ENCODE measurements at places on chromosomes 1 and 21. TPM values are rescaled to one million over a fixed set of nuclear protein-coding genes. Genes with fewer than 3 reads are reported as not detected.

RBP7 gene
- total RNA-seq = not detected

TIAM1 gene
- 1.6 TPM for total RNA-seq

DNA sequence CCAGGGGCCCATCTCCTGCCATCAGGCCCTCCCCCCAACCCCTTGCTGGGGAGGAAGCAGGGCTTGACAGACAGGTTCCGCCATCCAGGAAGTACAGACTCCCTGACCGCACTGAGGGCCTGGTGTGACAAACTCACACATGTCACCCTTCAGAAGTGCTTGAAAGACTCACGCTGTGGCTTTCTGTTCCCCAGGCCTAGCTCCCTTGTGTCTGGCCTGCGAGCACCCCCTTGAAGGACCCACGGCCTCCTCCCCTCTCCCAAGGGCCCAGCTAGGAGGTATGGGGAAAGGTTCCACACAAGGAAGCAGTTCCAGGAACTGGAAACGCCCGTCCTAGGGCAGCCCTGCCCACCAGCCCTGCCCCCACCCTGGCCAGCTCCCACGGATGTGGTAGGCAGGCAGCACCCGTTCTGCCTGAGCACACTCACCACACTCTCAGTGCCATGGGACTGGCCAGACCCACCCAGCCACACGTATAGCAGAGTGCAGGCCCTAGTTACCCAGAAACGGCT lies 26.7 kb downstream of the SLC2A1 start:
- DNase-seq = peak; percentile 88

SLC25A34 gene
- 0.69 TPM for total RNA-seq

AK5 gene
- total RNA-seq = not detected

DNA sequence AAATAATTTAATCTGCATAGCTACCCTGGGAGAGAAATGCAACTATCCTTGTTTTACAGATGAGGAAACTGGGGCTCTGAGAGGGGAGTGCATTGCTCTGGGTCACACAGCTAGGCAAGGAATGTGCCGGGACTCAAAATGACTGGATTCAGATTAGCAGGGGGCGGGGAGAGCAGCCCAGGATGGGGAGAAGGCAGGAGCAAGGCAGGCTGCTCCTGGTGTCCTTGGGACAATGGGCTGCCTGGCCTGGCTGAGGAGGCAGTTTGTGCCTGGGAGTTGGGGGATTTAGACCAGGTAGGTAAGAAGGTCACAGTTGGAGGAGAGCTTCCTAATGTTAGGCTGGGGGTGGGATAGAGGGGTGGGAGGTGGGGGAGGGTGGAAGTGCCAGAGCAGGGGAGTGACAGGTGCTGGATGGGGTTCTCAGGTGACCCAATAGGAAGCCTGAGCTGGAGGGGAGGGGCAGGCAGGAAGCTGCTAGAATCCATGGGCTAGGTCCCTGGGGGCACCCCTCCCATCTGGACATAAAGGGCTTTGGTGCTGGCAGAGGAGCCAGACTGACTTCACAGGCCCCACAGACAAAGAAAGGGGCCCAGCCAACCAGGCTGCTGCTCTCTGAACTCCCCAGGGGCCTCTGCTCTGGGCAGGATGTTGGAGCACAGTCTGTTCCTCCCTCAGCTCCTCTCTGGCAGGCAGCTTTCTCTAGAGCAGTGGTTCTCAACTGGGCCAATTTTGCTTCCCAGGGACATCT lies 29.0 kb downstream of the TRIM62 start:
- DNase-seq = no peak

WNT9A gene
- total RNA-seq = not detected

SLC1A7 gene
- not detected for total RNA-seq

GRCh38 chr21:25323356-25323949 lies 283.8 kb downstream of the MRPL39 start:
- DNase-seq = no peak

TEDDM1 gene
- total RNA-seq = not detected

DNA sequence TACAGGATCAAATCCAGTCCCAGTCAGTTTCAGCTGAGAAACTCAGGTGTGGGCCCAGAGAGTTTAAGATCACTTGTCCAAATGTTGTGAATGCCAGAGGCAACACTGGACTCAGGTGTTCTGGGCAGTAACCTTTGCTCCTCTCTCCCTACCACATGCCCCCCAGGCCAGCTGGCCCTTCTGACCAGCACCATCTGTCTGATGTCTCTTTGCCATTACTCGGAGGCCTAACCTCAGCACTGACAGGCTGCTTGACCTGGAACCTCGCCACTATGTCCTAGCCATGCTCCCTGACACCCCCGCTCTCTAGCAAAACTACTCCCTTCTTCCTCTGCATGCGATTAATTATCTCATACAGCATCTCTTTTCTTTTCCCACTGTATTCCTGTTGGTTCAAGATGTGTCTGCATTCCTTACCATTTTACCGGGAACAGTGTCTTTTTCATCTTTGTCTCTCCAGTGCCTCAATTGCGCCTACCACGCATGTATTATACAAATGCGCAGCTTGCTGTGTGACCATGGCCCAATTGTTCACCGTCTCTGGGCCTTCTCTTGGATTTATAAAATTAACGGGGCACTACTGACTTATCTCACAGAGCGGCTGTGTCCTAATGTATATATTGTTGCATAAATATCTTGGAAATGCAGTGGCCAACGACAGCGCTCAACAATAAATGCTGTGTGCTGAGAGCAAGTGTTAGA lies 159.5 kb upstream of the IRF2BP2 start:
- DNase-seq = no peak

DNA sequence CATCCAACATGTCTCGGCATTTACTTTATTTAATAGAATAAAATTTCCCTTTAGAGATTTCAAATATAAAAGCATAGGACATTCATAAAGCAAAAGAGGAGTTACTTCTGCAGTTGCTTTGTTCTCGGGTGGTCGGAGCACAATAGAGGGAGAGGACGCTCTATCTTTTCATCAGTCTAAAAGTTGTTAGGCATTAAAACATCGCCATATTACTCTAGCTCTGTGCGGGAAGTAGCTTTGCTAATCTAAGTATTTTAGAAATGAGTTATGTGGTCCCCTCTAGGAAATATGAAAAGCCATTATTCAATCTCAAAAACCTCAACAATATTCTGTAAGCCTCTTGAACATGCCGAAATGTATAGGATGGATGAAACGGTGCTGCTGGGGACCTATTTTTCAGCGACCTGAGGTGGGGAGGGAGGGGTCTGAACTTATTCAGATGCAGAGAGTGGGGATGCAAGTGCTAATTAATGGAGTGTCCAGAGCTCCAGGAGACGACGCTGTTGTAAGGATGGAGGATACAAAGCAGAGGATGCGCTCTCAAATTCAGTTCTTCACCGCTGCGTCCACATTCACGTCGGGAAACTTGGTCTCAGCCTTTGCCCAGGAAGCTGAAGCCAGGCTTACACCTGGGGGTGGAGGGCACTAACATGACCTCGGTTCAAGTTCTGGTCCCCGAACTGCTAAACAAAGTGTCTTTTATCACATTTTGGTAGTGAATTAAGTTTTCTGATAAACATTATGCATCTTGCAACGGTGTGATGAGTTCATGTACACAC lies 6.3 kb downstream of the CDKN2C start:
- no peak for DNase-seq

C4BPA gene
- total RNA-seq = 0.21 TPM

AIM2 gene
- total RNA-seq = 8.9 TPM

- DNase-seq = no peak
Observed at GRCh38 chr21:34606051-34606450, 8.9 kb downstream of the RCAN1 start.

- DNase-seq = no peak
Observed at GRCh38 chr1:94654031-94654430, 112.5 kb upstream of the F3 start.

- no peak for DNase-seq
Observed at GRCh38 chr1:44946725-44947062, 39.7 kb downstream of the EIF2B3 start.

GRCh38 chr1:218366322-218367052 lies 21.4 kb downstream of the TGFB2 start:
- no peak for DNase-seq

- no peak for DNase-seq
Observed at GRCh38 chr1:91501523-91501851, 836 bp downstream of the CDC7 start.

DNA sequence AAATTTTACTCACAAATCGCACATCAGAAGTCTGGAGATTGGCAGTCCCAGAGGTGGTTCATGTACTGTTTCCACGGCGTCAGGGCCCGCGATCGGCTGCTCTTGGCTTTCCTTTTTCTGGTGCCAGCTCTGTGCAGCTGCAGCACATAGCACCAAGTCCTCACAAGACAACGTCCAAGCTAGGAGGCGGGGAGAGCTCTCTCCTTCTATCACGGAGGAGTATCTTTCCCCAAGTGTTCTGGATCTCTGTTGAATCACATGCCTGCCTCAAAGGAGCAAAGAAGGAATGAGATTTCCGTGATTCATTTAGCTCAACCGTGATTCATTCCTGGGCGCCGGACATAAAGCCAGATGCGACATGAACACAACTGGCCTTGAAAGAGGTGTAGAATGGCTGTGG lies 25.5 kb downstream of the MT1HL1 start:
- no peak for DNase-seq

GRCh38 chr1:221543529-221544120 lies 198.3 kb downstream of the DUSP10 start:
- no peak for DNase-seq

RGS16 gene
- total RNA-seq = 57.1 TPM

- no peak for DNase-seq
Observed at GRCh38 chr1:163048869-163049268, 20.3 kb upstream of the RGS4 start.

DNA sequence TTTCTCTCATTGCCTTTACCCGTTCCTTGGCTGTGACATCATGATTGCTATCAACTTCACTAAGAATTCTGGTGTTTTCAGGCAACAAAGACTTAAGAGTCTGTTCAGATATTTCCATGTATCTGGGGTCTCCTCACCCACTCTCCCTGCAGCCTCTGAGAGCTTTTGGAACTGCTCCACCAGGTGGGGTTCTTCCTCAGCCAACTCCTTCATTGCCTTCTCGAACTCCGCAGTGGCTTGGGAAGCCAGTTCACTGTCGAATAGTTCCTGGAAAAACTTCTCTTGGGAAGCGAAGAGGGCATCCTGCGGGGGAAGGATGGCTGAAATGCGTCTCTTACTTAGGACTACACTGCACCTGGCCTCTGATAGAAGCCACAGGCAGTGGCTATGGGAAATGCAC lies 2.1 kb downstream of the PEX19 start:
- DNase-seq = no peak

CD247 gene
- total RNA-seq = 0.26 TPM

- no peak for DNase-seq
Observed at GRCh38 chr1:201500670-201501120, 6.2 kb downstream of the CSRP1 start.

GRCh38 chr1:101365186-101365585 lies 128.4 kb downstream of the S1PR1 start:
- DNase-seq = no peak

- no peak for DNase-seq
Observed at GRCh38 chr1:39639305-39640130, at the start of gene HEYL. Gene HEYL (minus strand): TSS chr1:39639643. CDS start chr1:39639625, 18 bp downstream.

DNA sequence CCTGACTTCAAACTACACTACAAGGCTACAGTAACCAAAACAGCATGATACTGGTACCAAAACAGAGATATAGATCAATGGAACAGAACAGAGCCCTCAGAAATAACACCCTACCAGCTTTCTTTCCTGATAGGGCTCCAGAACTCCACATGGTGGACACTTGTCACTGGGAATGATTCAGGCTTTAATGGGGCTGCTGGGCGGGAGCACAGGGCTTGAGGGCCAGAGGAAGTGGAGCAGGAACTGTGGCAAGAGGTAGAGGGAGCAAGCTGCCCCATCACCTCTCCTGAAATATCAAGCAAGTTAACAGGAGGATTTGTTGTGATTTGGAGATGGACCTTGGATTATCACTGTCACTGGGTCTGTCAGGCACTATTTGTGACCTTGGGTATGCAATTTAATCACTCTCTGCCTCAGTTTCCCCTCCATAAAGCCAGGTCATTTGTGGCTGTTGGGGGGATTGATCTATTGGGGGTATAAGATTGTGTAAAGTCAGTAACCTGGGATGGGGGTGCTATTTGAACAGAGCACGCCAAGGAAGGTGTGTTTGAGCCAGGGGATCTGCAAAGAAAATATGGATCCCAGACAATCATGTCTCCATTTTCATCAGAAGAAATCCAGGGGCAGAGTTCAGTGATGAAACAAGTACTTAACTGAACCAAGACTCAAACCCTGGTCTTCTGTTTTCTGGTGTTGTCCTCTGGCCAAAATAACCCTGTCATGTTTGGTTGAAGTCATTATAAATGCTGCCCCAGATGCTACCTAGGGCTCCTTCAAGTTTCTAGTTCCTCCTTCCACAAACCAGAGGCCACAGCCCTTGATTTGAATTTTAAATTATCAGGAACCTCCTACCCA lies 25.2 kb downstream of the ETS2 start:
- DNase-seq = no peak

- DNase-seq = no peak
Observed at GRCh38 chr1:116827607-116828105, 73.4 kb downstream of the CD2 start.

GRCh38 chr1:30196457-30196856 lies 526.9 kb downstream of the MATN1 start:
- no peak for DNase-seq

DNA sequence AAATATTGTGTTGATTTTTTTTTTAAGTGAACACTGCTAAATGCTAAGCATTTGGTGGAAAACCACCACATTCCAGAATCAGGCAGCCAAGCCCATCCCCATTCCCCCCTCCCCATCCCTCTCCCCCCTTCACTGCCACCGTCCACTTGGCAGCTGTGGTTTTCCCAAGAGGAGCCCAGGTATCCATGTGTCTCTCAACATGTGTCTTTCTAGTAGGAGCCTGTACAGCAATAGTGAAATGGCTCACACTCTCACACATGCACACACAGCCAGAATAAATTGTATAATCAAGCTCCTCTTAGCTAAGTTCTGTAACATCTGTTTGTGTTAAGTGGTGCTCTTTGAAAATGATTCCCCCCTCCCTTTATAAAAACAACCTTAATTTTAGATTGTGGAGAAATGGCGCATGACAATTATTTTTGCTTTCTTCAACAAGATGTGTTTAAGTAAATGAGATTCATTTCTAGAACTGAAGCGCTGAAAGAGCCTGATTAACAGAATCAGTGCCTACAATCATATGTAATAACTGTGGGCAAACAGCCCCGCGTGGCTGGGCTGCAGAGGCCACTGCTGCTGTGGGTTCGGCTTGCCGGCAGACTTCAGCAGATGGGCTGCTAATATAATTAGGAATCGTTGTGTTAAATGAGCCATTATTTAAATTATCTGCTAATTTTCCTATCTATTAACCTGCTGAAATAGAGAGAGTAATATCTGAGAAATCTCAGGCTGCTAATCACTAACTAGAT lies 43.3 kb downstream of the BACE2 start:
- DNase-seq = no peak

DNA sequence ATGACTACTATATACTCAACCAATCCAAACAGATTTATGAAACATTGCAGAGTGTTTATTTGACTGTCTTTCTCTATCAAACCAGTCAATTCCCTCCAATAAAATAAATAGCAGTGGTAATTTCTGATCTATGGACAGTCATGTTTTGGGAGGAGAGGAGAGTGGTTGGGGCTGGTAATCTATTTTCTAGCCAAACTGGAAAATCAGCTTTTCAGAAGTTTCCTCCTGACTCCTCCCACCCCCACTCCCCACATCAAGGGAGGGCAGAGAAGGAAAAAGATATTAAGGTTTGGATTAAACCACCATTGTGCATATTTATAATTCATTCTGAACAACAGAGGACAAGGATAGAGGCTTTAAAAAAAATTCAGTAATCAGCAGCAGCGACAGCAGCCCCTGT lies 69.4 kb upstream of the SOX13 start:
- DNase-seq = no peak

CRYBG2 gene
- total RNA-seq = not detected

All from GM12878 (cell line).